ENCODE measurements at places on chromosomes 5 and 9.

- DNase-seq, result no peak
Observed at GRCh38 chr9:94867842-94868312, 141.4 kb downstream of the AOPEP start.

GRCh38 chr9:124392254-124392870 is 22.9 kb downstream of the PSMB7 start:
- DNase-seq, result no peak

GRCh38 chr5:158709279-158709678 is 390.4 kb downstream of the EBF1 start:
- no peak for DNase-seq

- DNase-seq, result no peak
Observed at GRCh38 chr5:180436936-180437335, 57.2 kb upstream of the CNOT6 start.

DNA sequence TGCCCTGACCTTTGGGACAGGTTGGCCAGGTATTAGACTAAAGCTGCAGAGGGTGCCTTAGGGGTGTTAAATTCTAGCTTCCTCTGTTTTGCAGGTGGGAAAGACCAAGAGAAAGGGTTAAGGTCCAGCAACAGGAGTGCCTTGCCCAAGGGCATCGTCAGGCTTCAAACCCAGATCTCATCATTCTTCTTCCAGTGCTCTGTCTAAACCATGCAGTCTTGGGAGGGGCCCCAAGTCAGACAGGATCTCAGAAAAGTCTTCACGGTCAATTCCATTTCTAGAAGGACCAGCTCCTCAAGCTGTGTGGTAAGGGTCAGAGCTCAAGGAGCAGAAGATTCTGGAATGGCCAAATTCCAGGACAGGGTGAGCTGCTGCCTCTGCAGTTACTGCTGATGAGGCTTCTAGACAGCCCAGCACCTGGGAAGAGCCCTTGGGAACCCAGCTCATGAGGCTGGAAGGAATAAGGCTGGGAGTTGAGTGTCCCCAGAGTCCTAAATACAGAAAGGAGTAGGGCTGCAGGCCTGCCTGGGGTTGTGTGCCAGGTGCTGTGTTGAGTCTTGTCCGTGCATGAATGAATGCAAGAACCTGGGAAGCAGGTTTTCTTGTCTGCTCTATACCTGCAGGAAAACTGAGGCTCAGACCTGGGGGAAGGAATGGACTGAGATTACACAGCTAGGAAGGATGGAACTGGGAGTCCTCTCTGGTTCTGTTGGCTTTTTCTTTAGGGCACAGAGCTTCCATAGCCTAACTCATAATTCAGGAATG is 69.3 kb downstream of the WWC1 start:
- no peak for DNase-seq

DNA sequence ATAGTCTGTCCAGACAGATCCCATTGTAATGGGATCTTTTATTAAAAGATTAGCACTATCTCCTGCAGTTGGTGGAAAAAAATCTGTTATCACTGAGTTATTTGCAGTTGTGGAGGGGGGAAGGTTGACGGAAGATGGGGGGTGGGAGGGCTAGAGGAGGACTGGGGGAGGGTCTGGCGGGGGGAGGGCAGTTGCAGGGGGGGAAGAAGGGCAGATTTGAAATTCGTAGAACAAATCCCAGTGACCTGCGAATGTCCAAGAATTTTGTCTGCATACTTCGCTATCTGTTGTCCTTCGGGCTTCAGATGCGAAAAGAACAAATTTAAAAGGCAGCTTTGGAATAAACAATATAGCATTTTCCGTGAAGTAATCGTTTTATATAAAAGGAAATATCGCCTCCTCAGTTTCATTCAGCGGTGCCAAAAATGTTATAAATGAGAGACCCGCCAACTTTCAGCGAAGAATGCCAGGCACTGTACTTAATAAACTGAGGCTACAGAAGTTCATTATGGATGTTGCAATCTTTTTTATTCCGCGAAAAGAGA is 1.3 kb upstream of the FST start:
- no peak for DNase-seq

DNA sequence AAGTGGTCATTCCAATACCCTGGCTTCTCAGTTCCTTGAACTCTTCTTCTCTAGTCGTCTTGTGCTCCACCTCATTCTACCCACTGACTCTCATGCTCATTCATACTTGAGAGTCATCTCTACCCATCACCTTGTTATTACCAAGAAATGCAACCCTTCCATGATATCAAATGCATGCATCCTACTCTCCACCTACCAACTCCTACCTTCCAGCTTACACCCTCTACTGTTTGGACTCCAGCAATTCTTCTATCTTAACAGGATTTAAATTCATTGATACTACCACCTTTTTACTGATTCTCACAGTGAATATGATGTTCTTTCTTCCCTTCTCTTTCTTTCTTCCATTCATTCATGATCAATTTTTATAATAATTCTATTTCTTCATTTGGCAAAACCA is 30.7 kb downstream of the NRG2 start:
- no peak for DNase-seq

DNA sequence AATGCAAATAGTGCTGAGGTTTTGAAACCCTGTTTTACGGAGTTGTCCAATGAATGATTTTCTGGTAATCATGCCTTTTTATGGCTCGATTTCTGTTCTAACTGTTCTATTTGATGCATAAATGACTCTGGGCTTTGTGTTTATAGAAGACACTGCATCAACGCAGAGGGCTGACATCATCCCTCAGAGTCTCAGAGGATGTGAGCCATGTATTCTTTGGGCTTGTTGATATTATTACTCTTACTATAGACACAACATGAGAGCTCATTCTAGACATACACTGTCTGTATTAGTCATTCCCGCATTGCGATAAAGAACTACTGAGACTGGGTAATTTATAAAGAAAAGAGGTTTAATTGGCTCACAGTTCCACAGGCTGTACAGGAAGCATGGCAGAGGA is 31.6 kb downstream of the CDH6 start:
- no peak for DNase-seq

DNA sequence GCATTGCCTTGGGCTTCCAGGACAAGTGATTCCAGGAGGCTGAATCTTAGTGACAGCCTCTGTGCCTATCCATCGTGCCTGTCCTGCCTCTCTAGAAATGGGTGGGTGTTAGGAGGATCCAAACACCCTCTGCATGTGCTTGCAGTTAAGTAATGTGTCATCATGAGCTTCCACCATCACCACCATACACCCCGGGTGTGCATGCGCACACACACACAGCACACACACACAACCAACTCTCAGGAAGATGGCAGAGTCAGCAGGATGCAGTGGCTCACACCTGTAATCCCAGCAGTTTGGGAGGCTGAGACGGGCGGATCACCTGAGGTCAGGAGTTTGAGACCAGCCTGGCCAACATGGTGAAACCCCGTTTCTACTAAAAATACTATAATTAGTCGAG is 22.8 kb upstream of the CERCAM start:
- DNase-seq, result no peak

DNA sequence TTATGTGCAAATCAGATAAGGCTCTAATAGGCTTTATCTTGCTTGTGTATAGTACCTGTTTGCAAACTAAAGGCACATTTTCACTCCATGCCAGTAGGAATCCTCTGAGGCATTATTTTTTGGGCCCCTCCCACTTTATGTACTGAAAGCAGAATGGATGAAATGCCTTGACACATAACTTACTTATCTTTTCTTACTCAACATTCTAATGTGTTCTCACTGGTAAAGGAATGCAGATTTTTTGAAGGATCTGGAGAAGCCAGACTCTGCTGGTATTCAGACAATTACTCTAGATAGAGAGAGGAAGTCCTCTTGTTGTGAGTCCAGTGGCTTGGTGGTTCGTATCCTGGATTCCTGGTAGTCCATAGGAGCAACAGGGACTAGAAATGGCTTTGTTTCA is 336.7 kb downstream of the CCDC171 start:
- no peak for DNase-seq

DNA sequence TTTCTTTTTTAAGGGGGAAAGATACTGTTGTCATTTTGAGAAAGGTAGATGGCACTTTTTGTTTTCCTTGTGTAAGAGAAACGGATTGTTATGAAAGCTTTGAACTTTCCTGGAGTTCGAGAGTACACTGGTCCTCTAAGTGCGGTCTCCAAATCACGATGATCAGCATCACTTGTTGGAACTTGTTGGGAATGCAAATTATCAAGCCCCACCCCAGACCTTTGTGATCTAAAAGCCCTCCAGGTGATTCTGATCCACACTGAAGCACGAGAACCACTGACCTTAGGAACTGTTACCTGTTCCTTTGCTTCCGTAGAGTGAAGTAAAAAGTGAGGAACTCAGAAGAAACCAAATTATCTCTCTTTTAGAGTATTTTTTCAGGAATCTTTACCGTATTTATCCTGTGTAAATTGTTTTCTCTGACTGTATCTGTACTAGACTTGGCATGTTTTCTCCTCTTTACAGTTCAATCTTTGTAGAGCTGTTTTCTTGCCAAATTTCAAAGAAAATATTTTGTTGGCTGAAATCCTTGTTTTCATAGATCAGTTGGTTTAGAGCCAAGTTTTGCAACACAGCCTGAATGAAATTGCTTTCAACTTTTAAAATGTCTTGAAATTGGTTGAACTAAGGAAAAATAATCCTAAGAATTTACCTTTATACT is 4.0 kb downstream of the MAT2B start:
- no peak for DNase-seq

DNA sequence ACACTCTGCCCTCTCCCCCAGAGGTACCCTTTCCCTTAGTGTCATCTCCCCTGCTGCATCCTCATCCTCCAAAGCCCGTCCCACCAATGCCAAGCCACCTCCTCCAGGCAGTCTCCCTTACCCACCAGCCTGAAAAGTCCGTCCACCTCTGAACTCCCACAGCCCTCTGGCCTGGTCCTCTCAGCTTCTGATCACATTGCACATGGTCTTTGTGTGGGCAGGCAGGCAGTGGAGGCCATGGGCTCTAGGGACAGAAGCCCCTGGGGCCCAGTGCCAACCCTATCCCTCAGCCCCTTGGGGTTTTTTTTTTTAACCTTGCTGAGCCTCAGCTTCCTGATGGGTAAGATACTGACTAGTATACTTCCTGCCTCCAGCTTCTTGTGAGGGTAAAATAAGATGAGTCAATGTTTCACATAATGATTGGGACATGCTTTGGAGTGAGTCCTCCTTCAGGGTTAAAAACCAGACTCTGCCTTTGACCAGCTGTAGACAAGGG is 19.4 kb downstream of the CSF1R start:
- no peak for DNase-seq

DNA sequence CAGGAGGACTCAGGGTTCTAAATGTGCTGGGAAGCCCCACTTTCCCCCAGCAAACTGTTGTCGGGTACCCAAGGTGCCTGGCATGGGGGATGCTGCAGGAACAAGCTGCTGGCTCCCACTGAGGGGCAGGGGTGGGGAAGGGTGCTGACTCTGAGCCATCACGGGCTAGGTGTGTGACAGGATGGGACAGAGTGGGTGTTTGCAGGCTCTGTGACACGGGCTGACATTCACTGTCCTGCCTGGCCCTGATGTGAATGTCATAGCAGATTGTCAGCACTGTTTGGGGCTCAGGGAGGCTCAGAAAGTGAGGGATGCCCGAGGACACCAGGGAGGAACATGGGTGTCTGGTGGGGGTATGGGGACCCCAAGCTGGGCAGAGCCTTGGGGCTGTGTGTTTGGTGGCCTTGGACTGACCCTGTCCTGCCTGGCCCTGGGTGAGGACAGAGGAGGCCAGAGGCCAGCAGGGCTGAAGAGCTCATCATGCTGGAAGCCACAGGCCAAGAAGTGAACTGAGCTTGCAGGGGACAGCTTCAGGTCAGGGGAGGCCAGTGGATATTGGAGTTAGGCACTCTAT is 20.6 kb downstream of the WNK2 start:
- DNase-seq, result no peak

- no peak for DNase-seq
Observed at GRCh38 chr9:85892401-85892800, 48.5 kb upstream of the NAA35 start.

- no peak for DNase-seq
Observed at GRCh38 chr9:38112049-38112448, 43.0 kb upstream of the SHB start.

- no peak for DNase-seq
Observed at GRCh38 chr9:105291422-105291859, 47.0 kb downstream of the SLC44A1 start.

GRCh38 chr5:169450464-169450863 is 133.1 kb upstream of the SPDL1 start:
- DNase-seq, result no peak
